ENCODE measurements at places on chromosomes 3 and 15.
A peak's percentile ranks its signal among the peaks of the same experiment; 100 is the strongest.

GRCh38 chr15:89749951-89750559 is 994 bp downstream of the MESP1 start:
- no peak for DNase-seq

DNA sequence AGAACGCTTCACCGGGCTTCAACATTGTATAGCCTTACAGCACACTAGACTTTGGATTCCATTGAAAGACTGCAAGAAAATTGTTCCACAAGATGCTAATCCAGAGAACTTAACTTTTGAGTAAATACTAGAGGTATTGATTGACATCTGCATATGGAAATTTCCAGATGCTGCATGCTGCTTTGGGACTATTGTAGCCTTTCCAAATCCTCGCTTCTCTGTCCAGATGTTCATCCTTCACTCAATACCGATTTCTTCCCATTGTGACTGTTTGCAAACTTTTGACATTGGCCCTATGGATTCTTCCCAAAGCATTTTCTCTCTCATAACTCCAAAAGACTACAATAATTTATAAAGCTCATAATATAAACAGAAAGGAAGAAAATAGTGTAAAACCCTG is 41.4 kb downstream of the COL6A6 start:
- no peak for DNase-seq

GRCh38 chr15:57251941-57252340 is 124.4 kb upstream of the CGNL1 start:
- no peak for DNase-seq

- no peak for DNase-seq
These were observed 154.3 kb upstream of the RORA start for GRCh38 chr15:61383421-61383820.

- DNase-seq: no peak
These were observed 118.6 kb upstream of the NR2E3 start for GRCh38 chr15:71691458-71692417.

- DNase-seq: no peak
These were observed 654 bp downstream of the RUBCN start for GRCh38 chr3:197736010-197736490.

DNA sequence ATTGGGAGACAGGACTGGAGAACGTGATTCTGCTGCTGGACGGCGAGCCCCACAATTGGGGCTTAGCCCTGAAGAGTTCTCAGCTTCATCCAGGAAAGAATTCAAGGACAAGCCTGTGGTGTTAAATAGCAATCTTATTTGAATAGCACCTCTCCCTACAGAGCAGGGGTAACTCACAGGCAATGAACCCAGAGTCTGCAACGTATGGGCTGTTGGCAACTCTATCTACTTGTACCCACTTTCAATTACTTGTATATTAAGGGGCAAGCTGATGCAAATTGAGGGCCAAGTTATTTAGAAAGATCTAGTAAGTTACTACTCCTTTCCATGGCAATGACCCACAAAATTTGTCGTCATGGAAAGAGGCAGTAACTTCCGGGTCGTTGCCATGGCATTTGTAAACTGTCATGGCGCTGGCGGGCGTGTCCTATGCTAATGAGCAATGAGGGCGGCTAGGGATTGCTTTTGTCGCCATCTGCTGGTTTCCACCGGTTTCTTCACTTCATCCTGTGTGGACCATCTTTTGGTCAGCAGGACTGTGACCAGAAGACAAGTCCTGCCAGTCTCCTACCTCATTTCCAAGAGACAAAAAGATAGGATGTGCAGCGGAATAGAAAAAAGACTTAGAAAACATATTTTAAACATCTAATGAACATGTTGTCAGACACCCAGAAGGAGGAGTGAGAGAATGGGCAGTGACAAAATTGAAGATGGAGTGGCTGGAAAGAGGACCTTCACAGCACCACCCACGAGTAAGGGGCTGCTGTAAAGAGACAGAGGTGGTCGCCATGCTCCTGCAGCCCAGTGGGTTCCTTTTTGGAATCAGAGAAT is 45.8 kb upstream of the SH3BP5 start:
- DNase-seq: peak; percentile 68

GRCh38 chr3:143612541-143612940 is 235.7 kb downstream of the SLC9A9 start:
- no peak for DNase-seq

GRCh38 chr3:37785736-37786135 is 75.9 kb upstream of the CTDSPL start:
- DNase-seq: no peak

All from NCI-H2107 (cell line).